ENCODE measurements at places on chromosomes 5 and 9.

DNA sequence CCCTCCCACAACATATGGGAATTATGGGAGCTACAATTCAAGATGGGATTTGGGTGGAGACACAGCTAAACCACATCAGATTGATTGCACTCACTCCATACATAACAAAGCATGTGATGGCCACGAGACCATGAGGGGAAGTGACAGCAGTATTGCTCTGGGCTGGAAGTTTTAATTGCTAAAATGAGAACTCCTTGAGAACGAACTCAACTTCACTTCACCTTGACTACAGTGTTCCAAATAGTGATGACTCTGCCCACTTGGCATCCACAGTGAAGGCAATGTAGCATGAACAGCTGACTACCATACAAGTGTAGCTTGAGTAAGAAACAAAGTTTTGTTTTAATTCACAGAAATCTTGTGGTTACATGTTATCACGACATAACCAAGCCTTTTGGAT lies 739 bp upstream of the SPINK7 start:
- no peak for DNase-seq

DNA sequence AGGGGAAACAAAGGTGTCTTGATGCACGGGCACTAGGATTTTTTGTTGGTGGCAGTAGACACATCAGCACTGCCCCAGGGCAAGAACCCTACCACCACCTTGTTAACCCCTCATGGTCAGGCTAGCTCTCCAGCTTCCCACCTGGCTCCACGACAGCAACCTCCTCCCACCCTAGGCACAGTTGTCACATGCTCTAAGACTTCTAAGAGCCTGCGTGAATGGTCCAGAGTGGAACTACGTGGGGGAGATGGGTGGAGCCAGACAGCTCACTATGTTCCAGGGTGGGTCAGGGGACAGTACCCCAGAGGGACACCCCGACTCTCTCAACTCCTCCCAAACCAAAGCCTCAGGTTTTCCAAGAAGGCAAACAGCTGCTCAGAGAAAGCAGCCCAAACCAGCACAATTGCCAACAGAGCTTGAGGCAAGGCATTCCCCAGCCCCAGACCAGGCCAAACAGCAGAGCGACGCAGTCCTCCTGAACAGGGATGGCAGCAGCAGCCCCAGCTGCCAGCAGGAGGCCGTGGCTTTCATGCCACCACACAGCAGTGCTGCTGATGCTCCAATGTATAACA lies 78.0 kb downstream of the NRG2 start:
- no peak for DNase-seq

DNA sequence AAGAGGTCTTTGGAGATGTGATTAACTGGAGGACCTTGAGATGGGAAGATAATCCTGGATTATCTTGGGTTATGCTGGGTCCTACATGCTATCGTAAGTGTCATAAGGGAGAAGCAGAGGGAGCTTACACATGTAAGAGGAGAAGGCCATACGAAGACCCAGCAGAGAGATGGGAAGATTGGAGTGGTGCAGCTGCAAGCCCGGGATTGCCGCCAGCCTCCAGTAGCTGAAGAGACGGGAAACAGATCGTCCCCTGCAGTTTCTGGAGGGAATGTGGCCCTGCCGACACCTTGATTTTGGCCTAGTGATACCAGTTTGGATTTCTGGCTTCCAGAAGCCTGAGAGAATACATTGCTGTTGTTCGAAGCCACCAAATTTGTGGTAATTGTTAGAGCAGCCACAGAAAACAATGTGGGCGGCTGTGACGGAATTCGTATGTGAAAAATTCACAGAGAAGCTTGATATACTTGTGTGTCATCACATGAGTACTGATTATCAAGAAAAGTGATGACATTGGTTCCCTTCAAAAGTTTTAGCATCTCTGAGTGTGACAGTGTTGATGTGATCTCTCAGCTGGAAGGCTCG lies 86.9 kb downstream of the CYFIP2 start:
- no peak for DNase-seq

DNA sequence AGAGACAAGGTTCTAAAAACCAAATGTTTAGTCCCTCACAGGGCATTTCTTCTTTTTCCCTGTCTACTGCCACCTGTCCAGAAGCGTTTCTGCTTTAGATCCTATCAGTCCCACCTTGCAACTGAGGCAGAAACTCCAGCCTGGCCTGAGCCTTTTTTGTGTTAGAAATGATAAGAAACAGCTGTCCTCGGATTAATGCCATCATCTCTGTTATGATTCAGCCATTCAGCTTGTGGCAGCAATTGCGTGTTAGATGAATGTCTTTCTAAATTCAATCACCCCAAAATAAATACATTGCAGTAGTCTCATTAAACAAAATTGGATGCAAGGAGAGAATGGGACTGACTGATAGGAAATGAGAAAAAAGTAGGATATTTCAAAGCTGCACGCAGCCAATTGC lies 28.3 kb upstream of the FRMPD1 start:
- DNase-seq: no peak

DNA sequence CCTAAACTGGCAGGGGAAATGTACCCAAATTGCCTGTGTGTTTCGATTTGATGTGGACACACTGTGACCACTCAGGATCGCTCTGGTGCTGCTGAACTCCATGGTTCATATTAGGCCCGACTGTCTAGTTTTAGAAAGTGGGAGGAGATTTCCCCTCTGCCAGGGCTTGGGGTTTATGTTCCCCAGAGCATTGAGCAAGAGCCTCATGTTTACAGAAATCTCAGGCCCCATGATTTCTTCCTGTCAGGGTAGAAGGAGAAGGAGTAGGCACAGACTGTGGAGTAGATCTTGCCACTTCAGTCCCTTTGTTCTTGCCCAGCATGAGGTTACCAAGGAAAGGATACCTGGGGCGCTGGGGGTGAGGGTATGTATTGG lies 40.8 kb upstream of the GLRX start:
- DNase-seq: no peak

- no peak for DNase-seq
These were observed 1.7 kb upstream of the TMCO6 start for GRCh38 chr5:140637371-140638100.

DNA sequence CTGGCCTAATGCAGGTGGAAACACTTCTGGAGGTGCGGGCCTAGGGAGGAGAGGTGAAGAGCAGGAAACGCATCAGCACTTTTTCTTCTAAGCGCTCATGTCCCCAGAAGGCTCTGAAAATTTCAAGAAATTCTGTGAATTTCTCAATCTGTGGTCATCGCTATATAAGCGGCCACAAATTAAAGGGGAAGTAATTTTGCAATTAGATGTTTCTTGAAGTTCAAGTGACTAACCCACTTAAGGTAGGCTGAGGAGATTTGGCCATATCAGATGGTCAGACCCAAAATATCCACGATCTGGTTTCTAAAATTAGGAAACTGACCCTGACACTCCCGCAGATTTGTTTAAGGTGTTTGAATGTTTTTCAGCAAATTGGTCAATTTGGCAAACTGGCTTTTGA lies 16.6 kb upstream of the HMGCR start:
- no peak for DNase-seq

DNA sequence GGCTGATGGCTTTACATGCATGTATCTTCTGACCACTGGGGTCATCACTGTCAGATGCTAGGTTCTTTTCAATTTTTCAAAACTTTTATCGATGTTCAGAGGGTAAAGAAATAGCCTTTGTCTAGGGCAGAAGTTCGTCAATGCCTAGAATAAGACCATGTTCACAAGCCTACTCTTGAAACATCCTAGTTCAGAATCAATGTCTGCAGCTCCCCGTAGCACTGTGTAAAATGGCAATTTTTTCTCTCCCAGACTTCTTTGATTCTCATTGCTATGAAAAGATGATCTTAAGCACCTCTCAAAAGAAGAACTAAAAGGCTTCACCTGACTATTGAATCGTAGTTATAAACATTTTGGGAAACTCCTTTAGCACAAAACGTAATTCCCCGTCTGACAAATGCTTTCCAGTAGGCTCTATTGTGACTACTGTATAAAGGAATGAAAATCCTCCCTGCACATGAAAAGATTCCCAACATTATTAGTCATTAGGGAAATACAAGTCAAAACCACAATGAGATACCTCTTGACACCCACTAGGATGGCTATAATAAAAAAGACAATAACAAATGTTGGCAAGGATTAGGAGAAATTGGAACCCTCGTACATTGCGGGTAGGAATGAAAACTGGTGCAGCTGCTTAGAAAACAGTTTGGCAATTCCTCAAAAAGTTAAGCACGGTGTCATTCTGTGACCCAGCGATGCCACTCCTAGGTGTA lies 263.5 kb downstream of the ARHGAP26 start:
- no peak for DNase-seq

- DNase-seq: no peak
These were observed 1.2 kb upstream of the ZNF510 start for GRCh38 chr9:96779089-96779488.

DNA sequence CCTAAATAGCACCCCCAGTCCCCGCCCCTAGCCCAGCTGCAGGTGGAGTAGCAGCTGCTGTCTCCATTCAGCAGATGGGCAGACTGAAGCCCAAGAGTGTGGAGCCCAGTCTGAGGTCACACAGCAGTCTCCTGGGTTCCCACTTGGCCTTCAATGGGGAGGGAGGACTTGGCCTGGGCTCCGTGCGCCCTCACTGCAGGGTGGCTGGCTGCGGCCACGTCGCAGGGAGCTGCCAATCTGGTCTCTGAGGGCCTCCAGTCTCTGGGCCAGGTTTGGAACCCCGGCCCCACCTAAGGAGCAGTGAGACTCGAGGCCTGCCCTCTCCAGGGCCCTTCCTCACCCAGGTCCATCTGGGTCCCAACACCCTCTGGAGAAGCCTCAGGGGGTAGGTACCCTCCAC lies 7.4 kb downstream of the KIF12 start:
- DNase-seq: no peak

- no peak for DNase-seq
These were observed 97.3 kb downstream of the MRPL36 start for GRCh38 chr5:1702318-1702717.

GRCh38 chr9:107188376-107188775 lies 94.7 kb upstream of the RAD23B start:
- DNase-seq: no peak

- DNase-seq: no peak
These were observed 175.5 kb upstream of the KLF4 start for GRCh38 chr9:107665057-107665456.

DNA sequence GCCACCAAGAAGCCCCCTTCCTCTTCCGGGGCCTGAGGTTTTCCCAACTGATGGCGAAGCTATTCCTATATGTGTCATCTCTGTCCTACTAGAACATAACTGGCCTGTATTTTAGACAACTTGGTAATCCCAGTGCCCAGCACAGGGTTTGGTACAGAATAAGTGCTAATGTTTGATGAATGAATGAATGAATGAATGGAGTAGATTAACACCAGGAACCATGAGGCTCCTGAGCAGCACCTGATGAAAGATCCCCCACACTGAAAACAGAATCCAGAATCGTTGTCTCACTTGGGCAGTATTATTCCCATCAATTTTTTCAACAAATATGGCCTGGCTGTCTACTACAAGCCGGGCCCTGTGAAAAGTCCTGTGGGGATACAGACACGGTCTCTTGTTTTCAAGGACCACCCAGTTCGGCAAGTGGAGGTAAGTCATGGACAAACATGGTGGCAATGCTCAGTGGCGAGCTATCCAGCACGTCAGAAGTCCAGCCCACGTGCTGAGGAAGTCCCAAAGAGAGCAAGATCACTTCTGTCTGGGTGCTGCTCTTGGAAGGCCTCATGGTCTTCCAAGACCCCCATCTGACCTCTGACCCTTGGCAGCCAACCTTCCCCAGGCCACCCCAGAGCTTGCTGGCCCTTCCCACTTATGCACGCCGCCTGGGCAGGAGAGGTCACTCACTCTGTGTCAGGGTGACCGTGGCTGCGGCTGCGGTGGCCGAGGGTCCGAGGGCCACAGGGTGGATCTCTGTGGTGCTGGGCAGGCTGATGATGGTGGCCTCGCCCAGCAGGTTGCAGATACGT lies 1.0 kb downstream of the NAIF1 start:
- DNase-seq: no peak

DNA sequence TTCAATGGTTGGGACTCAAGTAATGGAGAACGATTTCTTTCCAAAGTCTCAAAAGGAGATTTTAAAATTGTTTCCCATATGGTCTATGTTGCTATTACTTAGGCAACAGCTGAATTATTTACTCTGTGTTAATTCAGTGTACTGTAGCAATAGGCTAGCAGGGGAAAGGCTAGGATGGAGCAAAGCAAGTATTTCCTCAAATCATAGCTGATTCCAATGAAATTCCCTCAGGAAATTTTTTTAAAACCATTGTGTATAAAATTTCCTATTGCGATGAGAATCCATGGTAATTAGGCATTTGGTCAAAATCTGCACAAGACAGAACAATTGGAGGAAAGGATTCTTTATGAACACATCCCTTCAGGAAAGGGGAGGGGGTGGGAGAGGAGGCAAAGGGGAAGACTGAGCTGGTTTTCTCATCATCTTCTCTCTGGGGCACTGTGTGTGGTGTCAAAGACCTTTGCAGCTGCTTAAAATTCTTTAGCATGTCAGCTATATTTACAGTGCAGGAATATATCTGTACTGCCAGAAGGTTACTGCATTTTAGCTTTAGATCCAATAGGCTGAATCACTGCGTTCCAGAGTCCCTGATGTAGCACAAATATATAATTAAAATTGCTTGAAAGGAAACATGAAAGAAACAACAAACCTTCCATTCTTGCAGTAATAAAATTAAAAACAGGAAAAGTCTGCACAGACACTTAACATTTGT lies 95.3 kb downstream of the ZNF608 start:
- DNase-seq: no peak

DNA sequence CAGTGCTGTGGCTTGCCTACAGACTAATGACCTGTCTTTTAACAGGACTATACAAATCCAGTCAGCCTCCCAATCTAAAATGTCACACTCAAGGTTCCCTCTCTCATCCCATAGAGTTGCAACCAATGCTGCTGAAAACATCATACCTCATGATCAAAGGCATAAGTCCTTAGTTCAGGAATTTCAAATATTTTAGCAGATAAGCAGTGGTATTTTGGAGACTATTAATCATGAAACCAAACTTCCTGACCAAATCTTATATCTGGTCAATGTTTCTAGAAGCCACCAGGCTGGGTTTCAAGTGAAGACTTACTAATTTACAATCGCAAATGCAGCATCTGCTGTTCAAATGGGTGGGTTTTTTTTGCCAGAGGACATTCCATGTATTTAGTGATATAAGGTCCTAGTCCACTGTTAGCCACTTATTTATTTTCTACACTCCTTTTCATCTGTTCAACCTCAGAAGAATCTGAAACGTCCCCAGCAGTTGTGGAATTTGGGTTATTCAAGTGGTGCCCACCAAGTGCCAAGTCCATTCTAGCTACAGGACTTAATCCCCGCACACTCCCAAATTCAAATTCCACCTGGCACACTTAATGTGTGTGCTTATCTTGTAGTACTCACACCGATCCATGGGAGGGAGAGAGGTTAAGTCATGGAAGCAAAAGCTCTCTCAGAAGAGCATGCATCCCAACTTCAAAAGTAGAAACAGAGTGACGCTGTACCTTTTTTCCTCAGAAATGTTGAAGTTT lies 5.8 kb downstream of the TAS2R1 start:
- no peak for DNase-seq
